ENCODE measurements at places on chromosomes 1 and 21. TPM values are rescaled to one million over a fixed set of nuclear protein-coding genes. Genes with fewer than 3 reads are reported as not detected.

DNA sequence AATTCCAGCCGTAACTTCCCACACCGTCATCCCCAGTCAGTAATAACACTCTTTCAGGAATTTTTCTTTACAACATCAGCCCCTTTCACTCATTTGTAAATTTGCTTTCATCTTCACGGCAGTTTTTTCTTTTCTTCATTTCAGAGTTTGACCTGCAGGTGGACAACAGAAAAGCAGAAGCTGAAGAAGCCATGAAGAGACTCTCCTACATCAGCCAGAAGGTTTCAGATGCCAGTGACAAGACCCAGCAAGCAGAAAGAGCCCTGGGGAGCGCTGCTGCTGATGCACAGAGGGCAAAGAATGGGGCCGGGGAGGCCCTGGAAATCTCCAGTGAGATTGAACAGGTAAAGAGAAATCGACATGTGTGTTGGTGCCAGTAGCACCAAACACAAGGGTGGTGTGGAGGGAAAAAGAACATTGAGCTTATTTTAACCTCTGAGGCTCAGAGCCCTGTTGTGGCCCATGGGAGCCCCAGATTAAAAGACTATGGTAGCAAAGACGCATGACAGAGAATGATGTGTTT is 53.2 kb downstream of the LAMC2 start:
- DNase-seq, result no peak

Gene MSH4
- 0.40 TPM for total RNA-seq

DNA sequence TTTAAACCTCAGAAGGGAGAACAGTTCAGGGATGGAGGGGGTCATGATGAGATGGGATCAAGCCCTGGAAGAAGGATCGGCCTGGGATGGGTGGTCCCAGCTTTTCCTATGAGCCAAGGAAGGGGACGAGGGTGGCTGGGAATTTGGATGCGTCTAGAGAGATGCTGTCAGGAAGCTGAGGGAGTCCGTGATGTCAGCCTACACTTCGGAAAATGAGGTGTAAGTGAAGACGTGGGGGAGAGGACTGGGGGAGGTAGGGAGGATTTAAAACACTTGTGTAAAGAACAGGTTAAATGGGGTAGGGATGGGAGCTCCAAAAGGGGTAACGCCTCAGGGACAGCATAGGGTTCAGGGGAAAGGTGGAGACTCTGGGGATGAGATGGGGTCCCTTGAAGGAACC is 27.5 kb downstream of the DLGAP3 start:
- DNase-seq, result no peak

Gene TSSK3
- total RNA-seq, result 2.0 TPM

Gene SYT2
- not detected for total RNA-seq

DNA sequence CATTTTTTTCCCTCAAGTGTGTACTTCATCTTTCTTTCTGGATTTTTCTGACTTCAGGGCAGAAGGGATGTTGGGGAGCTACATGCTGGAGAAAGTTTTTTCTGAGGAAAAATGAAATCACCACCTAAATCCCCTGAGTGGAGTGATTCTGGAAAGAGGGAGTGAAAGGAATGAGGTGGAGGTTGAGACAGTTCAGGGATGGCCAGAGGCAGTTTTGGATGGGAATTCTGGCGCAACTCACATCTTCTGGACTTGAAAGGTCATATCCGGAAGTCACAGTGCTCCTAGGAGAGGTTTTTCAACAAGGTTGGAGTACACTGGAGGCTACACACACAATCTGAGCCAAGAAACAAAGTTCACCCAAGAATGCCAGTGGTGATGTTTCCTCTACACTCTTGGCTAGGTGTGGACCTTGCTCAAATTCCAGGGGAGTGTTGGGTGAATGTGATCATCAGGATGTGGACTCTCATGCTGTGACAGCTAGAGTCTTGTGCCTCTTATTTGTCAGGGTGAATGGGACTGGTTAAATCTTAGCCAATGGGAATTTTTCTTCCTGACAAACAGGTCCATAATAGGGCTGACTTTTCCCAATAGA is 161.5 kb downstream of the HLX start:
- no peak for DNase-seq

Gene KRTAP7-1
- not detected for total RNA-seq

Gene THEM5
- total RNA-seq, result not detected

GRCh38 chr1:15427280-15427666 is 11.0 kb upstream of the CTRC start:
- DNase-seq, result peak; percentile 46

Gene APCS
- not detected for total RNA-seq

DNA sequence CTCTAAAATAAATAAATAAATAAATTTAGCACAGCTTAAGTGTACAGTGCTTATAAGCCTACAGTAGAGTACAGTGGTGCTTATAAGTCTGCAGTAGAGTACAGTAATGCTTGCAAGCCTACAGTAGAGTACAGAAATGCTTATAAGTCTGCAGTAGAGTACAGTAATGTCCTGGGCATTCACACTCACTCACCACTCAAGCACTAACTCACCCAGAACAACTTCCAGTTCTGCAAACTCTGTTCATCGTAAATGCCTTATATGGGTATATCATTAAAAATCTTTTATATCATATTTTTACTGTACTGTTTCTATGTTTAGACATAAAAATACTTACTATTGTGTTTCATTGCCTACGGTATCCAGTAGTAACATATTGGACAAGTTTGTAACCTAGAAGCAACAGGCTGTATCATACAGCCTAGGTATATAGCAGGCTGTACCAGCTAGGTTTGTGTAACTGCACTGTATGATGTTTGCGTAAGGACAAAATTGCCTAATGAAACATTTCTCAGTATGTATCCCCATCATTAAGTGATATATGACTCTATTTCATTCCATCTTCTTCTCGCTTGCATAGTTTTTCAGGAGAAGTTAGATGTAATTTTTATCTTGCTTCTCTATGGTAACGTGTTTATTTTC is 14.0 kb upstream of the S100B start:
- DNase-seq, result no peak

Gene PDPN
- total RNA-seq, result 20.9 TPM

Gene MLLT11
- 1.8 TPM for total RNA-seq

Gene KRTAP19-3
- not detected for total RNA-seq

DNA sequence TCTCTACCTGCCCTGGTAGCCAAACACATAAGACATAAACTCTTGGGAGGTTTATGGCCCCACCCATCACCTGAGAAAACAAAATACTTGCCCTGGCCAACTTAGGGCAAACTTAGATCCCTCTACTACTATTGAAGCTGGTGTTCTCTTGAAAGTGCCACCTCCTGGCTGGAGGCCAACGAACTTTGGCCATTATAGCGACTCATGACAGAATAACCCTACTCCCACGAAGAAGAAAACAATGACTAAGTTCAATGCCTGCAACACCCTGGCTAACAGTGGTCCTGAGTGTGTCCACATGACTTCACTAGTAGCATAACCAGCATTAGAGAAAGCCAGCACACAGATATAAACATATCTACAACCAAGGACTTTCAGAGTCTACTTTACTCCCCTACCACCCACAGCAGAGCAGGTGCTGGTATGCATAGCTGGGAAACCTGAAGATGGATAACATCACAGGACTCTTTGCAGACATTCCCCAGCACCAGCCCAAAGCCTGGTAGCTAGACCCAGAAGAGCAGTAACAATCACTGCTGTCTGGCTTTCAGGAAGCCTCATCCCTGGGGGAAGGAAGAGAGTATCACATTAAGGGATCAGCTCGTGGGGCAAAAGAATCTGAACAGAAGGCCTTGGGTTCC is 81.0 kb downstream of the SLC30A10 start:
- DNase-seq, result no peak

Gene ADGRL2
- 48.1 TPM for total RNA-seq

GRCh38 chr1:41876576-41877445 is 41.9 kb downstream of the HIVEP3 start:
- DNase-seq, result no peak

Gene MROH7
- 7.0 TPM for total RNA-seq

DNA sequence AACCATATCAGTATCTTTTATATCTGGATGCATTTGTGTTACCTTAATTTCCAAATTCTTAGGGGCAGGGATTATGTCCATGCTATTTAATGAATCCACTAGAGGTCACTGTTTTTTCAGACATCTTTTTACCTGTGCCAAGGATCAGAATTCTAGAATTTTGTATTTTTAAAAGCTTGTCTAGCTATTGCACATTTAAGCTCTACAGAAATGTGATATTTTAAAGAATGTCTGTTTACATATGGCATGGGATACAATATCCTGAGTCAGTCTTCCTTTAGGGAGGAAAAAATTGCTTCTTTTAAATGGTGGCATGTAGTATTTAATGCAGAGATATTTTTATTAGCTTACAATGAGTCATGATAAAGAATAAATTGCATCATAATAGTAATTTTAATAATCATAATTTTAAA is 11.3 kb downstream of the RPAP2 start:
- no peak for DNase-seq

DNA sequence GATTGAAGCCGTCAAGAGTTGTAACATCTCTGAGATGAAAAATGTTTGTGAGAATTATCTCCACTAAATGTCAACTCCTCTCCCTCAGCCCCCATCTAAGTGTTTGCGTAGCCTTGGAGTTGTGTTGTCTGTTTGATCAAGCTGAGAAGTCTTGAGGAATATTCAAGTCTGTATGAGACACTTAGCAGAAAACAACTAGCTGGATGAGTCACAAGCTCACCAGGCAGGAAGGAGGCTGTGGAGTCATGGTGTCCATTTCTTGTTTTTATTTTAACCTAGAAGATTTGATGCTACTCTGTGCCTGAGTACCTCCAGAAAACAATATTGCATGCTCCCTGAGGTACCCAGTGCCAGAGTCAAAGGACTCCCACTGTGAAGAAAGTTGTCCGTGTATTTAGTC is 211.6 kb upstream of the PLXNA2 start:
- DNase-seq, result no peak

Gene DLGAP3
- 0.10 TPM for total RNA-seq

GRCh38 chr1:200676829-200677228 is 7.1 kb upstream of the DDX59 start:
- DNase-seq, result no peak

DNA sequence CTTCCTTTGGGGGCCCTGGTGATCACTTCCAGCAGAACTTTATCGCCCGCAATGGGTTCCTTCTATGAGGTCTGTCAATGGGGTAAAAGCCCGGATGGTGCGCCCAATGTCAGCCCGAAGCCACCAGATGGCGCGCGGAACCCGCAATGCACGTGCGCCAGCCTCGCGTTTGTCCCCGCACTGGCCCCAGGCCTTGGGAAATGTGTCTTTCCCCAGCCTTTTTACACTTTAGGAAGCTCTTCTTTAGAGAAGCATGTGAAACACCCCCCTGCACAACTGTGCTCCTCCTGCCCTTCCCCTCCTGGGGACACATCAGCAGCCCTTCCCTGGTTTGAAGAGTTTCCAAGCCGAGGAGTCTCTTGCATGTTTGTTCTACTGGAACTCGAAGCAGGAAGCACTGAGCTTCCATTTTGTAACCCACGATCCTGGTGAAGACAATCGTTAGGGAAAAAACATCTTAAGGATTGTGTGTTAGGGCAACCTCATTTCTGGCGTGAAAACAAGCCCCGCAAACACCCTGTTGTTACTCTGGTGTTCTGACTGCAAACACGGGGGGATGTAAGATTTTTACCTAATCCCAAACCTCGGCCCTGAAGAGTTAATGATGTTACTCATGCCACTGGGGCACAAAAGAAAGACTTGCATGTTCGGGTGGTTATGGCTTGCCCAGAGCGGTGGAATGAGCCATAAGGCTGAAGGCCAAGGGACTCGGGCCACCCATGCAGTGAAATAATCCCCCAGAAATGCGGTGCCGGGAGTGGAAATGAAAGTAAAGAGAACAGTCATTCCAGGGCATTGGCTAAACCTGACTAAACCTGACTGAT is 20.4 kb upstream of the TARBP1 start:
- peak; percentile 95 for DNase-seq

Data from left ventricle myocardium superior (tissue), 1 donor.